ENCODE measurements at places on chromosomes 16 and 17.
A peak's percentile ranks its signal among the peaks of the same experiment; 100 is the strongest.

DNA sequence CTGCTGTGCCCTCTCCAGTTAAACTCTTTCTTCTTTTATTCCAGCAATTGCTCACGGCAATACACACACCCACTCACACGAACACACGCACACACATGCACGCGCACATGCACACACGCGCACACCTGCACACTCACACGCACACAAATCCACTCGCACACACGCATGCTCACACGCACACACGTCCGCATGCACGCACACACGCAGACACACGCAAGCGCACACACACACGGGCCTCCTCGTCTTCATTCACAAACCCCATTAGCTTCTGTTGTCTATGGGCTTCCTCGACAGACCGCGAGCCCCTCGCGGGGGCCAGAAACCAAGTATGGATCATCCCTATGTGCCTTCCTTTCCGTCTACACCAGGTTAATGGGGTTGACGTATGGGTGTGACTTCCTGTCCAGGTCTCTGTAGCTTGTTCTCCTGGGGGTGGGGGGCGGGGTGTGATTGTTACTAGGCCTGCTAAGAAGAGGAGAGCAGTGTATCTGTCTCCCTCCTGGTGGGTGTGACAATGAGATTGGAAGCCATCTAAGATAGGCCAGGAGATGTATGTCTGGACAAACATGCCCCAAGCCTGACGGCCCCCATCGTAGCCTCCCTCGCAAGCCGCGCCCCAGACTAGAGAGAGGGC is 670 bp upstream of the CTF1 start:
- peak; percentile 34 for DNase-seq

DNA sequence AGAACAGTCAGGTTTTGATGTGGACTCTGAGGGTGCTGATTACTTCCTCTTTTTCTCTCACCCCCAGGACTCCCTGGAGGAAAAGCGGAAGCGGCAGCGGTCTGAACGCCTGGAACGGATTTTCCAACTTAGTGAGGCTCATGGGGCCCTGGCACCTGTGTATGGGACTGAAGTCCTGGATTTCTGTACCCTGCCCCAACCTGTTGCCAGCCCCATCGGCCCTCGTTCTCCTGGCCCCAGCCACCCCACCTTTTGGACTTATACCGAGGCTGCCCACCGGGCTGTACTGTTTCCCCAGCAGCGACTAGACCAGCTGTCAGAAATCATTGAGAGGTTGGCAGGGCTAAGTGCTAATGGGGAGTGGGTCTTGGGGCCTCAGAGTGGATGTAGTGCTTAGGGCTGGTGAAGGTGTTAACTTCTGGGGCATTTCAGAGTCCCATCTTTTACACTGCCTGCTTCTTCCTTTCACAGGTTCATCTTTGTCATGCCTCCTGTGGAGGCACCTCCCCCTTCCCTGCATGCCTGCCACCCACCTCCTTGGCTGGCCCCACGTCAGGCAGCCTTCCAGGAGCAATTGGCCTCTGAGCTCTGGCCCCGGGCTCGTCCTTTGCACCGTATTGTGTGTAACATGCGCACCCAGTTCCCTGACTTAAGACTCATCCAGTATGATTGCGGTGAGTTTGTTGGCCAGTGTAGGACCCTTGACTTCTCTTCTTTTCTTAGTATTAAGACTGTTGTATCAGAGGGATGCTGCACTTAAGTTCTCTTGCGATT is 19.1 kb upstream of the PHKG2 start:
- DNase-seq, result no peak

GRCh38 chr16:4769306-4769638 is 2.3 kb upstream of the ZNF500 start:
- DNase-seq, result no peak

DNA sequence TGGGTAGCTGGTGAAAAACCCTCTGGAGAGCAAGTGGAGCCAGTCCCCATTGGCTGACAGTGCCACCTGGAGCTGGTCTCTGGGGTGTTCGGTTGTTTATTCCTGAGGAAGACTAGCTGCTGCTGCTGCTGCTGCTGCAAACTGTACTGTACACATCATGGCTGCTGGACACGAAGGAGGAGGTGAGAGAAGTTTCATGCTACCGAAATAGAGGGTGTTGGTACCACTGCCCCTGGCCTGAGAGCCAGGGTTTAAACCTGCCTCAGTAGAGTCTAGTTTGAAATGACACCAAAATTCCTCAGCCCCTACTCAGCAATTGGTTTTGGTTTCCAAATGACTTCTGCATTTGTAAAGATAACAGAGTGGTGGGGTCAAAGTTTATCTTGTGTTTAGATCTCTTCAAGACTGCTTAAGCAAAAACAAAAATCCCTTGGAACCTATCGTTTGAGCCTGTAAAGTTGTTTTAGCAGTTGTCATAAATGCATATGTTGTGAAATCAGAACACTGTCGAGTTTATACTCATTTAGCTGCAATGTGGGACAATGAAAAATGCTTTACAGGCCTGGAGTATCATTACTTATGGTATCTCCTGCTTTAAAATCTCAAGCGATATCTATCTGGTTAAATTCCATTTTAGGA is 40.8 kb downstream of the CYB5B start:
- no peak for DNase-seq

DNA sequence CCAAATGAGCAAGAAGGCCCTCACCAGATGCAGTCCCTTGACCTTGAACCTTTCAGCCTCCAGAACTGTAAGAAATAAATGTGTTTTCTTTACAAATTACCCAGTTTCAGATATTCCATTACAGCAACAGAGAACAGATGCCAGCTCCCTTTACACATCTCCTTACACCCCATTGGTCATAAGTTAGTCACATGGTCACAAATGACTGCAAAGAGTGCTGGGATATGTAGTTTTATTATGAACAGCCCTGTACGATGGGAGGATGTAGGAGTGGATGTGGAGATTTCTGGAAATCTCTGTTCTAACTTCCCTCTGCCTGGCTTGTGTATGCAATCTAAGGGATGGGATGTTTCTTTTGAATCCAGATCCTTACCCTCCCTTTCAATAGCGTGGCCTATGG is 13.3 kb upstream of the RPL38 start:
- peak; percentile 66 for DNase-seq

GRCh38 chr17:30343796-30344195 is 9.9 kb upstream of the TMIGD1 start:
- no peak for DNase-seq

GRCh38 chr17:19805006-19805405 is 56.9 kb upstream of the ALDH3A1 start:
- no peak for DNase-seq

GRCh38 chr16:67447508-67448076 is 16.7 kb downstream of the HSD11B2 start:
- peak; percentile 54 for DNase-seq

DNA sequence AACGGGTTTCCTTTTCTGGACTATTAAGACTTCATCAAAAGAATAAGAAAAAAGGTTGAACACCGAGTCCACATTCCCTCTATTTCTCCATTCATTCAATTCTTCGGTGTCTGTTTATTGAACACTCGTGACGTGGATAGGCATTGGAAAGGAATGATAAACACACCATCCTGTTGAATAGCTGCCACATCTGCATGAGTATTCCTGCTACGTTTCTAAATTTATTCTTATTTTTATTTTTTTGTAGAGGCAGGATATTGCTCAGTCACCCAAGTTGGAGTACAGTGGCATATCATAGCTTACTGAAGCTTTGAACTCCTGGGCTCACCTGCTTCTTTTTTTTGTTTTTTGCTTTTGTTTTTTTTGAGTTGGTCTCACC is 80.8 kb upstream of the CIBAR2 start:
- no peak for DNase-seq

DNA sequence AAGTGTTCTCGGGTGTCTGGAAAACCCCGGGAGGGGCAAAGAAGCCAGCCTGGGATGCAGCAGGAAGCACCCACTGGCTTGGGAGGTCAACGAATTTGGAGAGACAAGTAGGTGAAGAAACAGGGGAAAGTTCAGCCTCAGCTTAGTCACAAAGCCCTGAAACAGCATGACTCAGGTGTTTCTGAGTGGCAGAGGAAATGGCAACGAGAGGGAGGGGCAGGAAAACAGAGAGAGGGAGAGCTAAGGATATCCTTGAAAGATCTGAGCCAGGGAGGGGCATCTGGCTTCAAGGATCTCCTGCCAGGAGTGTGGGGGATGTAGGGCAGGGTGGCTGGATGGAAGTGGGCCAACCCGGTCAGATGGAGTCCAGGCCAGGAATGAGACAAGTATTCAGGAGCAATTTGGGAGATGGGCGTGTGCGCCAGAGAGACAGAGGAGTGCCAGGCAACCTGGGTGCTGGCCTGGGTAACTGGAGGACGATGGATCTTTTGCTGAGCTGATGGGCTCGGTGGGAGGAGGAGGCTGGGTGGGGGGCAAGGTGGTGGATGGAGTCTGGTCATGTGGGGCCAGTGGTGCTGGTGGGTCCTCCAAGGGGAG is 27.2 kb downstream of the ABCC3 start:
- DNase-seq, result peak; percentile 92

GRCh38 chr17:46086821-46087220 is 87.8 kb downstream of the STH start:
- no peak for DNase-seq

DNA sequence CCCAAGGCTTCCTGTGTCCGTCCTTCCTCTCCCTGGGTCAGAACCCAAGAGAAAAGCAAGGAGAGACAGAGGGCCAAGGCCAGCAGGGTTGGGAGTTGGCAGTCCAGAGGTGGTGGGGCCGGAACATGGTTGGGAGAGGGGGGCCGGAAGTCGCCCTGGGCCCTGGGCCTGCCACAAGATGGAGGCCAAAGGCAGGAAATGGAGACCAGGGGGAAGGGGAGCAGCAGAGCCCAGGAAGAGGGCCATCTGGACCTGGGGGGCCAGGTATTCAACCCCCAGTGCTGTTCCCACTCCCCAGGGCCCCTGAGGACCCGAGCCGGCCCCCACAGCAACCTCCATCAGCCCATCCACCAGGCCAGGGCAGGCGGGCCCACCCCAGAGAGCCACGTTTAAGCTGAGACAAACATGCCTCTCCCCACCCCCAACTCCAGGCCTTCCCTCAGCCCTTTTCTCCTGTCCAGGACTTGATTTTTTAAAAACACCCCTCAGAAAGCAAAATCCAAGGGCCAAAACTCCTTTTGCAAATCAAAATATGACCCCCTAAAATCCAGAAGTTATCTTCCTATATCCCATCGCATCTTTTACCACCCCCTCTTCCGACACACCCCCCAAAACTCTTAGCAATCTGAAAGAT is 4.4 kb upstream of the BCL6B start:
- DNase-seq, result no peak

GRCh38 chr16:88746506-88746905 is 38.5 kb downstream of the PIEZO1 start:
- no peak for DNase-seq

DNA sequence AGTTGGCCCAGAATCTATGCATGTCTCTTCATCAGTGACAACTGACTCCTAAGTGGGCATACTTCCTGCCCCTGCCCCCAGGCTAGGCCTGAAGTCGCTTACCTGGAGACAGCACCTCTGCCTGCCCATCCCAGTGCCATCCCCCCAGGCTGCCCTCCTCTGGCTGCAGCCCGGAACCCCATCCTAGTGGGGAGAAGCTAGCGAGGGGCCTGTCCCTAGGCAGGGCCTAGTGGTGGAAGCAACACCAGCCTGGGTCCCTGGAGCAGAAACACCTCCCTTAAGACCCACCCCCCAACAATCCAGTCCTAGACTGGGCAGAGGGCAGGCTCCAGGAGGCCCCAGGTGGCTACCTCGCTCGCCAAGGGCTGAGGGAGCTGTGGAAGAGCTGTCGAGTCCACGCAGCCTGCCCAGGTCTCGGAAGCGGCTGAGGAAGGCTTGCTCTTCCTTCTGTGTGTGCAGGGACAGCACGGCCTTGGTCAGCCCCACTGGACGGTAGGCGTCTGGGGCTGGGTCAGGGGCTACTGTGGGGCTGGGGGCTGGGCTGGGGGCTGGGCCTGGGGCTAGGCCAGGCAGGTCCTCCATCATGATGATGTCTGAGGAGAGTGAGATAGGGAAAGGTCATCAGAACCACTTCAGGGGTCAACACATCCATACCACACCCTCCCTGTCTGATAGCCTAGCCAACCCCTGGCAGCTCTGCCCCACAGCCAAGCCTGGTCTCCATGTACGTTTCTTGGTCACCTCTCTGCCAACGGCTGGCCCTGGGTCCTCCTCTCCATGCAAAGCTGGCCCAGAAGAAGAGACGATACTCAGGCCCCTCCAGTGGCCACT is 7.6 kb downstream of the PER1 start:
- no peak for DNase-seq

DNA sequence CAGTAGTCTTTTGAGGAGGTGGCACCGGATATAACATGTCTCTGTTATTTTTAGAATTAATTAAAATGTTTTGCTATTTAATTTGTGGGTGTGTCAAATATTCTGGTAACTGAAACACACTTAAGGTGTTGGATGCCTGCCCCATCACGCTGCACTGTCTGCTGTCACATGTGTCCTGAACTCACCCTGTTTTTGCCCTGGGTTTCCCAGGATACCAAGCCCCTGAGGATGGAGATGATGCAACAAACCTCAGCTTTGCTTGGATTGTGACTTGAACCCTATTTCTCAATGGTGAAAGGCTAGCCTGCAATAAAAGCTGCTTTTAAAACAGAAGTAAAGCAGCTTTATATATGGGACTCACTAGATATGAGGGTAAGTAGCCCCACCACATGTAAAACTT is 11.5 kb upstream of the DUSP14 start:
- no peak for DNase-seq

- no peak for DNase-seq
These were observed 4.3 kb upstream of the NAGLU start for GRCh38 chr17:42531455-42532354.

DNA sequence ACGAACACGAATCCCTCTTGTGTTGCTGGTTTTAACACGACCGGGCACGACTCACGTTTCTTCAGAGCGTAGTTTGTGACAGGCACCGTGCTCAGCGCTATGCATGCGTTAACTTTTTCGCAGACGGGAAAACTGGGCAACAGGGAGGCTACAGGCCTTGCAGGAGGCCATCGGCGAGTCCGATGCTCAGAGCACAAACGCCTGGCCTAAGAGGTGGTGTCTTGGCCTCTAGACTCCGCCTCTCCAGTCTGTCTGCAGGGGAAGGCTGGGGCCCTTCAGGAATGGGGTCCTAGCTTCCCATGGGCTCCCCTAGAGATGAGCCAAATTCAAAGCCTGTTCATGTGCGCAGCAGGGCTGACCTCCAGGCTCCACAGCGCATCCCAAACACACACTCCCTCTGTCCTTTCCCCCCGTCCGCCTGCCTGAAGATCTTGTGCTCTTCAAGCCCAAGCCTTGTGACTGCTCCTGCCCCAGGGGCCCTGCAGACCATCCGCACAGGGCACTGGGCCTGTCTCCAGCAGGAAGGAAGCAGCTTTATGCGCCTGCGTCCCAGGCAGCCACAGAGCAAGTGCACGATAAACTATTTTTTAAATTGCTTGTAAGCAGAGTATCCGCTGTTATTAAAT is 3.1 kb downstream of the CLCN7 start:
- no peak for DNase-seq

DNA sequence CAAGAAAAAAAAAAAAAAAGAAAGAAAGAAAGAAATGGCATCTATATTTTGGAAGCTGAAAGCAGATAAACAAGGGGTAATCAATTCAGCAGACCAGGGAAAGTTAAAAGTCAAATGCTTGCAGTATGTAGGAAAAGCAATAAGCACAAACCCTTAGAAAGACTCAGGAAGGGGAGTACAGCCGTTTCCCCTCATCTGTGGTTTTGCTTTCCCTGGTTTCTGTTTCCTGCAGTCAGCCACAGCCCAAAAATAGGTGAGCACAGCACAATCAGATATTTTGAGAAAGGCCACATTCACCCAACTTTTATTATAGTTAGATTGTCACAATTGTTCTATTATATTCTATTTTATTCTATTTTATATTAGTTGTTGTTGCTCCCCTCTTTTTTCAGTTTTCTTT is 14.4 kb upstream of the ALOX12 start:
- DNase-seq, result no peak

- peak; percentile 84 for DNase-seq
These were observed 354 bp upstream of the ESRP2 start for GRCh38 chr16:68236137-68236825.

GRCh38 chr16:53707671-53708070 is 3.7 kb downstream of the FTO start:
- DNase-seq, result no peak

Measured in HCT116 (cell line).